Activated CD4-positive, alpha-beta T cell treated with anti-CD3 and anti-CD28 coated beads, Interleukin-2, Interleukin-6, amounts not matched to agents 100 ng/mL and 50 ng/mL, durations not matched to agents 16 hours and 8 hours (primary cell): ENCODE measurements at places on chromosomes 1 and 21.

DNA sequence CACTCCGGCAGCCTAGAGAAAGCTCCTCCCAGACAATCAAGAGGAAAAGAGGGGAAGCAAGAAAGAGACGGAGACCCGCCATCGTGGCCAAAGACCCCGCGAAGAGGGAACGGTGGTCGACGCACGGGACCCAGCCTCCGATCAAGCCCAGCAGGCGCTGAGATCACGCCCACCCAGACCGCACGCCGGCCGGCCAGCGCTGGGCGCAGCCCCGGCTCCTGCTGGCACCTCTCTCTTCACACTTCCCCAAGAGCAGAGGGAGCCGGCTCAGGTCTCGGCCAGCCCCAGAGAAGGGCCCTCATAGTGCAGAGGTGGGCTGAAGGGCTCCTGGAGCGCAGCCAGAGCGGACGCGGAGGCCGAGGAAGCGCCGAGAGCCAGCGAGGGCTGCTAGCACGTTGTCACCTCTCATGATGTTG is 918.4 kb upstream of the ADAMTS5 start:
- no peak for DNase-seq

DNA sequence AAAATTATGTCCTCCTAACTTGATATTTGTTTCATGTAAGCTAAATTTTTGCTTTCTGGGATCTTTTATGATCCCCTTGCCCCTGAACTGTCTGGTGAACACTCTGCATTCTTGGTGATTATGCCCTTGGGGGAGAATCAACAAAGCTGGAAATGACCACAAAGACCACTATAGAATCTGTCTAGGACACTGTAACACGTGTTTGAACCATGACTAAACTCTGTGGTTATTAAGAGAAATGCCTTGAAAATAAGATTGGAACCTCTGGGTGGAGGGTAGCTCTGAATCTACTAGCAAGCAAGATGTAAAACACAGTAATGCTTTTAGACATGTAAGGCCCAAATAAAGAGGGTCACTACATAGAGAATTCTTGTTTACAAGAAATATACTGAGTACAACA is 237.5 kb downstream of the HMCN1 start:
- no peak for DNase-seq

- no peak for DNase-seq
These were observed 10.1 kb upstream of the MAP1LC3C start for GRCh38 chr1:242008826-242009495.

DNA sequence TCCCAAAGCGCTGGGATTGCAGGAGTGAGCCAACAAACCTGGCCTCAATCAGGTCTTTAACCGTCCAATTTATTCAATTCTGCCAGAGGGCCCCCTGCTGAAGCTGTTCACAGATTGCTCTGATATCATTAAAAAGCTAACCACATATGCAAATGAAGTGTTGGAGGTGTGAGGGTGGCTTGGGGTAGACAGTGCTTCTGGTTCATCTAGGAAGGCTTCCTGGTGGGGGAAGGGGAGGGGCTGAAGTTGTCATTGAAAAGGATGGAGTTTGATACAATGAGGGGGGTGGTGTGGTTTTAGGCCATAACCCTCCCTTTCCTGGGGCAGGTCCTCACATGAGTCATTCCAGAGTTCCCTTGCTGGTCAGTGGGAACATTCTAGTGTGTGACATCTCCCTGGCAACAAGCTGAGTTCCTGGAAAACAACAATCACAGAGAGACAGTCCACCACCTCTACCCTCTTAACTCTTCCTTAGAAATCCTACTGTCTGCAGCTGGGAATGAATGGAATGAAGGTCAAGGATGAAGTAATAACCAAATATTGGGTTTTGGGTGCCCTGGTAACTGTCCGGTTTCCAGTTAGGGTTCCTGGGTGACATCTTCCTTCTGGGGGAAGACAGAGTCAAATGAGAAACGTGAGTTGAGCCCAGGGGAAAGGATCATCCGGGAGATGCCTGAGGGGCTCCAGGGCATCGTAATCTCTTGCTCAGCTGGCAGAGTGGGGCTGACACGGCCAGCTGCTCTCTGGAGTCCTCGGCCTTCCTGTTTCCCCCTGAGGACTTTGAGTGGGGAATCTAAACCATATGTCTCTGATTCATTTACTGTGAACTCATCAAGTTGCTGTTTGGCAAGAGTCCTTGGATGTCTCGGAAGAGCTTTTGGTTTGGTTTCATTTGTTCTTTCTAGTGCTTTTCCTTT is 32.2 kb downstream of the BATF3 start:
- DNase-seq = peak; percentile 59

DNA sequence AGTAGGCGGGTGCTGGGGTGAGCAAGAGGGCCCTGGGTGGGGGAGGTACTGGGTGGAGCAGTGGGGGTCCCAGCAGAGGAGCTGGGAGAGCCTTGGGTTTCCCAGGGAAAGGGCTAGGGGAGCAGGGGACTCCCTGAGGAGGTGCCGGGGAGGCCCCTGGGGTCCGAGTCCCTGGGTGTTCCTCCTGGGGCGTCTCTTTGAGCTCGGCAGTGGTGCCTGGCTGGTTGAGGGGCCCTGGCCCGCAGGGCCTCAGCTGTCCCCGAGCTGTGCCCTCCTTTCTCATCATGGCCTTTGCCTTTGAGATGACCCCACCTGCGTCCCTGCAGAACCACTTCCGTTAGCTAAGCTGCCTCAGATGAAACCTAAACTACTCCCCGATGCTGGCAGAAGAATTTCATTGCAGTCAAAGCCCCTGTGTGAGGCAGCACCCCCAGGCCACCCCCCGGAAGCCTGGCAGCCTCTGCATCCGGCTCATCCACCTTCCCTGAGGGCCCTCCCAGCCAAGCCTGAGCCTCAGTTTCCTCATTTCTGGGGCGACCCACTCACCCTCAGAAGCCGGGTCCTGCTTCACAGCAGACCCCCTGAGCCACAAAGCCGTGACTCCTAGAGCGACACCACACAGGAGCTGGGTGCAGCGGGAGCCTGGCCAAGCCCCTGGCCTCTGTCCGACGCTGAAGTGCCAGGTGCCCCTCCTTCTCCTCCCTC is 43.5 kb upstream of the TRAPPC10 start:
- DNase-seq = no peak

DNA sequence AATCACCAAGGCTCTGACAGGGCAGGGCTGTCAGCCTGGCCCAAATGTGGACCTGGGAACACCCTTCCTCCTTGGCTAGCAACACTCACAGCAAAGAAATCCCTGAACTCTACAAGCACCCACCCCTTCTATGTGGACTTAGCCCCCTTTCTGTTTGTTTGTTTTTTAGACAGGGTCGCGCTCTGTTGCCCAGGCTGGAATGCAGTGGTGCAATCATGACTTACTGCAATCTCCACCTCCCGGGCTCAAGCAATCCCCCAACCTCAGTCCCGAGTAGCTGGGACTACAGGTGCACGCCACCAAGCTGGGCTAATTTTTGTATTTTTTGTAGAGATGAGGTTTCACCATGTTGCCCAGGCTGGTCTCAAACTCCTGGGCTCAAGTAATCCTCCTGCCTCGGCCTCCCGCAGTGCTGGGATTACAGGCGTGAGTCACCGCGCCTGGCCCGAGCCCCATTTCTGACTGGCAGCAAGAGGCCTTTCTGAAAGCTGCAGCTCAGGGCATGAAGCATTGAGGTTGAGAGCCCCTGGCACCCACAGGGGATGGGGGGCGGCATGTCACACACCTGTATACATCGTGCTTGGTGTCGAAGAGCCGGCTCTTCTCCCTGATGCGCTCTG is 16.2 kb downstream of the RIPK4 start:
- DNase-seq = no peak

DNA sequence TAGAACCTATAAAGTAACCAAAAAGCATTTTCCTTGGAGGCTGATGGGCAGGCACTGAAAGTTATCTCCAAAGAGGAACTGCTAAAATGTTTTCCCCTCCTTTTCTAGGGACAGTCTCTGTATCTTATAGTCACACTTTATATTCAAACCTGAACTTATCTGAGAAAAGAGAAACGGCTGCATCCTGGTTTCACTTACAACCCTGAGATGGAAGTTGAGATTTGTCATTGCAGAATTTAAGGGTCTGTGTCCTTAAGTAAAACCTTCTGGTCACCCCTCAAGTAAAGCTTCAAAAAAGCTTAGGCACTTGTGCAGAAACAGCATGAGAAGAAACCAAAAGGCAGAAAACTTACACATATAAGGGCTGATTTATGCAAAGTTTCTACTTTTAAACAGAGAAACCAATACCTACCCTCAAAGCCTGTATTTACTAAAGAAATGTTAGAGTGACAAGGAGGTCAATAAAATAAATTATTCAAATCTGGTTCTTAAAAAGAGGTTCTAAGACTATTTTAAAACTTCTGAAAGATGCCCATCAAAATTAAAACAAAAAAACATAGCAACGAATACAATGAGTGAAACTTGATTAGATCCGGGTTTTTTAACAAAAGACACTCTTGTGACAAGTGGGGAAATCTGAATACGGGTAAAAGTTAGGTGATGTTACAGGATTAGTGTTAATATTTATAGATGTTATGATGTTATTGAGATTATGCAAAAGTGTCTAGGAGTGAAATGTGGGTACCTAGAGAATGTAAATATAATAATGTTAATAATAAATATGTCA is 9.9 kb downstream of the CD58 start:
- DNase-seq = peak; percentile 54

- no peak for DNase-seq
These were observed 22.1 kb downstream of the BCAS2 start for GRCh38 chr1:114559356-114559755.

DNA sequence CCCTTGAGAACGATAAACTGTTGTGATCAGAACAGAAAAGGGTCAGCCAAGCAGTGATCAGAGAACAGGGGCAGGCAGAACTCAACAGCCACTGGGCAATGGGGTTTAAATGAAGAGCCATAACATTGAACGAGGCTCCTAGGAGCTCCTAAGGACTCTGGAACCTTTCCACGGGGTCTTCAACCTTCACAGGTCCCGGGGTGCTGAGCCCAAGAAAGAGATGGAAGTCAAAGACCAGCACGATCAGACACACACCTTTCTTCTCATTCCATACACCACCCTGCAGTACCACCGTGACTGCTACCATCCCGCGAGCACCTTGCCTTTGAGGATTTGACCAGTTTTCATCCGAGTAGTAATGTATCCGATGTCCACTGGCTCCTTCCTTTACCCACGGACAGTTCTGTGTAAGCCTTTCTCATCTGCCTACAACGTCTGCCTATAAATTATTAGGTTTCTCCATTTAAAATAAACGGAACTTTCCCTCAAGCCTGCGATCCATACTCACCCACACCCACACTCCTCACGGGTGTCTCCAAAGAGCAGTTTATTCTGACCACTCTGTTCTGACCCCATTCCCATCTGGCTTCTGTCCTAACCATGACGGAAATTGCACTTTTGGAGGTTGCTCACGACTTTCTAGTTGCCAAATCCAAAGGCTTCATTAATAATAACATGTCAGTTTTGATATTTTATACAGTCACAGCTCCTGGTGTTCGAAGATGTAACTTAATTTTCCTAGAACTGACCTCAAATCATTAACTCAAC is 16.8 kb upstream of the HHAT start:
- no peak for DNase-seq

- no peak for DNase-seq
These were observed 1.8 kb upstream of the CKS1B start for GRCh38 chr1:154972517-154973343.

- DNase-seq = no peak
These were observed 70.1 kb upstream of the NTPCR start for GRCh38 chr1:232880354-232880753.

GRCh38 chr1:244782056-244782455 is 53.4 kb upstream of the COX20 start:
- DNase-seq = no peak

DNA sequence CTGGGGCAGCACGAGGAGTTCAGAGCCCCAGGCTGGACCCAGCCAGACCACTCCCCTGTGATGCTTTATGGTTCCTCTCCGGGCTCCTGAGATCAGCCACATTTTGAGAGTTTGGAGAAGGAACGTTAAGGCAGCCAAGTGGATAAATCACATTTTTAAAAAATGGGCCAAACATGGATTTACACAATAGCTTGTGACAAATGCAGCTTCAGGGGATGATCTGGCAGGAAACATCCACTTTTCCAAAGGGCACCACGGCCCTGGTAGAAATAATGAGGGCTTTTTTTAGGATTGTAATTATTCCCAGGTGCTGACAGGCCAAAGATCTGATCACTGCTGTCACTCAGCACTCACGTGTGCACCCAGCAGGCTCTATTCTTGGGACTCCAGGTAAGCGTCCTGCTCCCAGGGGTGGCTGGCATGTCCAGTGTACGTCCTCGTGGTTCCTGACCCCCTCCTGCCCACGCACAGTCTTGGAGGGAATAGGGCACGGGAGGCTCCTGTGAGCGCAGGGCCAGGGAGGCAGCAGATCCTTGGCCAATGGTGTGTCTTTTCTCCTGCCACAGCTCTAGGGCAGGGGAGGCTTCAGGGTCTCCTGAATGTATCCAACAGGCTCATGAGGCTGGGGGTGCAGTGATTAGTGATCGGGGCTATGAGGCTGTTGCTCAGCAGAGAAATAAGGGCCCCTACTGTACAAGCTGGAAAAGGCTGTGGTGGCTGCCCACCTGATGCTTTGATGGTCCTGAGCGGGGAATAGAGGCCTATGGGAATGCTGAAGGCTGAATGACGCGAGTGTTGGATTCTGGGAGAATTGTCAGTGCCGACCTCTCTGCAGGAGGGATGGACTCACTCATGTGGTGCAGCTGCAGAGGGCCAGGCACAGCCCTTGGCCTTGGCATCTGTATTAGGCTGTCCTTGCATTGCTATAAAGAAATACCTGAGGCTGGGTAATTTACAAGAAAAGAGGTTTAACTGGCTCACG is 415.7 kb downstream of the PTPRU start:
- DNase-seq = no peak

- DNase-seq = no peak
These were observed 103.9 kb downstream of the PTPN14 start for GRCh38 chr1:214447557-214447871.

GRCh38 chr21:37967036-37967435 is 50.8 kb upstream of the KCNJ6 start:
- no peak for DNase-seq

DNA sequence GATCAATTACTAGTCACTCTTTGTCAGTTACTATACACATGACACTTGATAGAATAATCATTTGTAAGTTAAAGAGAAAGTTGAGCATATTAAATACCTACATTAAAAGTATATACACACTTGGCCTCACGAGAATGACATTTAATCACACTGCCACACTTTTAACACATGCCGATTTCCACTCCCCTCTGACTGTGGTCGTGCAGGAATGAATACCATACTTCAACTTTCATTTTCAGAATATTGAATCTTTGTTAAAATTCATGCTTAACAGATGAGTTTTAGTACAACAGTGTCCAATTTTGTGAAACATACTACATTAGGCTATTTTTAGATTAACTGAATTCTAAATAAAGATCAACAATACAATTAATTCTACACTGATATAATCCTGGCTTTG is 78.2 kb upstream of the SDC3 start:
- no peak for DNase-seq

- no peak for DNase-seq
These were observed 466.1 kb downstream of the MATN1 start for GRCh38 chr1:30257322-30257721.

DNA sequence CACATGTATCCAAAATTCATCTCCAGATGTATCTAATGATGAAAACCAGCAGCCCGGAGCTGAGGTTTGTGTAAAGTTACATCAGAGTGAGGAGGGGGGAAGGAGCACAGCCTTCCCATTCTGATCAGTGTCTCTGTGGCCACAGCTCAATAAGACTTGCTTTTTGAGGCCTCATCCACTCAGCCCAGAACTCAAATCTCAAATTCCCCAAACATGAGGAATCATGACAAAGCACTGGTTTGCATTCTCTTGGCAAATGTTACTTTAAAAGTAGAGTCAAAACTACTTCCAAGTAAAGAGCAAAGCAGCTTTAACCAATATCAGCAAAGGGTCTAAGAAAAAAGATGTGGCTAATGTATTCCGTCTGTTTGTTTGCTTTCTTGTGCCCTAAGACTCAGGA is 30.9 kb downstream of the CCN1 start:
- DNase-seq = no peak

- no peak for DNase-seq
These were observed 1153.5 kb upstream of the TMPRSS15 start for GRCh38 chr21:19557046-19557445.
